AML-193 (cell line): ENCODE measurements at places on chromosomes 3 and 15.

DNA sequence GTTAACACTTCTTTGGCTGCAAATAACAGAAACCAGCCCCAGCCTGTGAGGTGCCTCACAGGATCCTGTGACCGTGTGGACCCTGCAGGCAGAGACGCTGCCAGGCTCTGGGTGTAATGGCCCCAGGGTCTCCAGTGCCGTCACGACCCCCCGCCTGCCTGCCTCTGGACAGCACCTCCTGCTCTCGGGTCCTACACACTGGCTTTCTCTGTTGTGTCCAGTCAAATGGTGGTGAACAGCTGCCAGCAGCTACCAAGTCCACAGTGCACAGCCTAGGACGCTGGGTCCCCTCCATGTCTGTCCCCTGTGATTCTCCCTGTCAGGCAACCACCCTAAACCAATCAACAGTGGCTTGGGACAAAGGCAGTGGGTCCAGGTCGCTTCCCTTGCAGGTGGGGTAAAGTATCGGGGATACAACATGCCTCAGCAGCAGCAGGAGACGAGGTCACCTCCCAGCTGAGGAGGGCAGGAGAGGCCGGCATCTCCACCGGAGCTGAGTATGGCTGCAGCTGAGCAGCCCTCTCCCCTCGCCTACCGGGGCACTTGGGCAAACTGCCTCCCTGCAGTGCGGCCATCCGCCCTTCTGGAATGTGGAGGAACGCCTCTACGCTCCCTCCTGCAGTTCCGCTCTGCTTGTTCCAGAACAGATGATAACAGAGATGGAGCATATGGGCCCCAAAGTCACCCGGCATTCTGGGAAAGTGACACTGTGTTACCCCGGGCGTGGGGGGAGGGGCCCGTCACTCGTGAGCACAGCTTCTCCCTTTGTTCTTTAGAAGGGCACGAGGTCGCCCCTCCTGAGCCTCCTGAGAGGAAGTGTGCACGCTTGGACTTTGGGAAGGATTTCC, 21.1 kb upstream of the SKOR1 start:
- no peak for DNase-seq

DNA sequence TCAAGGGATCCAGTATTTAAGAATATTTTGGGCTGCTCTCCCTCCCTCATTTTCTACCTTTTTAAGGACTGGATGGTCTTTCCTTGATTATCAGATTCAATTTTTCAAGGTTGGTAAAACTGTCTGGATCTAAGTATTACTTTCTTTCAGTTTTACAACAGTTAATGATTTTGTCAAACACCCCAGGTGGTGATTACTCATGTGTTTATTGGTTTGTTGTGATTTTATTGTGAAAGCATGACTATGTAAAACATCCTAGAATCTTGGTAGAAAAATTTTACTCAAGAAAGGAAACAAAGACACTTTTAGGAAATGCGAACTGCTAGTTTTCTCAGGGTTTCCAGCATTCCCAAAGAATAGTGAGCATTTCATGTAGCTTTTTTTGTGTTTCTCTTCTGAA, 7.3 kb downstream of the GTF2E1 start:
- no peak for DNase-seq

DNA sequence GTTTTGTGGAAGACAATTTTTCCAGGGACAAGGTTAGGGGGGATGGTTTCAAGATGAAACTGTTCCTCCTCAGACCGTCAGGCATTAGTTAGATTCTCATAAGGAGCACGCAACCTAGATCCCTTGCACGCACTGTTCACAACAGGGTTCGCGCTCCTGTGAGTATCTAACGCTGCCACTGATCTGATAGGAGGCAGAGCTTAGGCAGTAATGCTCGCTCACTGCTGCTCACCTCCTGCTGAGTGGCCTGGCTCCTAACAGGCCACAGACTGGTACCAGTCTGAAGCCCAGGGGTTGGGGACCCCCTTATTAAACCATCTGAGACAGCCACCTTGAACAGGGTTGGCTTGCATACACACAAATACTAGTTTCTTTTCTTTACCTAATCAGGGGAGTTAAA, 13.5 kb upstream of the IMPG2 start:
- DNase-seq: no peak

DNA sequence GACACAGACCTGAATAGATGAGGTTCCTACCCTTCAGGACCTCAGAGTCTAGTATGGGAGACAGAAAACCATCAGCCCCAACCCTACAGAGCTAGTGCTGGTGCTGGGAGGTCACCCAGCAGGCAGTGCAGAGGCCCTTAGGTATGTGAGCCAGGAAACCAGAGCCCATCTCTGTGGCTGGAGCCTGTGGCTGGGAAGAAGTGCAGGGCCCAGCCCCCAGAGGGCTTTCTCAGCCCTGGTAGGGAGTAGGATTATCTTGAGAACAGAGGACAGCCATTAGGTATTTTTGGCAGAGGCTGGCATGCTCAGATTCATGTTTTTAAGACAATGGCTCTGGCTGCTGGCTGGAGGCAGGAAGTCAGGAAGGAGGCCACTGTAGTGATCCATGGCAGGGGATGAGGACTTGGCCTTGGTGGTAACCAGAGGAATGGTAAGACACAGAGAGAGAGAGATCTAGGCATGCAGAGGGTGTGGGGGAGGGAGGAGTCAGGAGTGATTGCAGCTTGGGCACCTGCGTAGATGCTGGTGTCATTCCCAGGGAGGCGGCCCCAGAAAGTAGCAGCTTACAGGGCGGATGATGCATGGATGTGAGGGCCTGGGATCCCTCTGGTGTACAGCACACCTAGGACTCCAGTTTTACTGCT, 220.9 kb upstream of the EIF1B start:
- no peak for DNase-seq

- no peak for DNase-seq
Measured at GRCh38 chr15:78921940-78922339, 22.9 kb downstream of the CTSH start.

- DNase-seq: no peak
Measured at GRCh38 chr3:142614059-142614626, 17.9 kb downstream of the PLS1 start.

DNA sequence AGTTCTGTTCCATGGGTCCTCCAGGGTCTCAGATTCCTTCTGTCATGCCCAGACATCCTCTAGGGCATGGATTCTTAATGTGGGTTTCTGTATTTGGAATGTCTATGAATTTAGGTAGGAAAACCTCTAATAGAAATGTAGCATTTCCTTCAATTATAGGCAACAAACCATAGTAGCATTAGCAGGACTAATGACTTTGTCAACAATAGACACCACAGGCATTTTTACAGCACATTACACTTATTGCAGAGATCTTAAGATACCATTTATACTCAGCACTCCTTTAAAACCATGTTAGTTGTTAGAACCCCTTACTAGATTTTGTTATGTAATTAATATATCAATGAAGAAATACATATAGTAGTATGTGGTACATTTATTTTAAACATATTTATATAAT, 77.8 kb upstream of the TBC1D5 start:
- DNase-seq: no peak

DNA sequence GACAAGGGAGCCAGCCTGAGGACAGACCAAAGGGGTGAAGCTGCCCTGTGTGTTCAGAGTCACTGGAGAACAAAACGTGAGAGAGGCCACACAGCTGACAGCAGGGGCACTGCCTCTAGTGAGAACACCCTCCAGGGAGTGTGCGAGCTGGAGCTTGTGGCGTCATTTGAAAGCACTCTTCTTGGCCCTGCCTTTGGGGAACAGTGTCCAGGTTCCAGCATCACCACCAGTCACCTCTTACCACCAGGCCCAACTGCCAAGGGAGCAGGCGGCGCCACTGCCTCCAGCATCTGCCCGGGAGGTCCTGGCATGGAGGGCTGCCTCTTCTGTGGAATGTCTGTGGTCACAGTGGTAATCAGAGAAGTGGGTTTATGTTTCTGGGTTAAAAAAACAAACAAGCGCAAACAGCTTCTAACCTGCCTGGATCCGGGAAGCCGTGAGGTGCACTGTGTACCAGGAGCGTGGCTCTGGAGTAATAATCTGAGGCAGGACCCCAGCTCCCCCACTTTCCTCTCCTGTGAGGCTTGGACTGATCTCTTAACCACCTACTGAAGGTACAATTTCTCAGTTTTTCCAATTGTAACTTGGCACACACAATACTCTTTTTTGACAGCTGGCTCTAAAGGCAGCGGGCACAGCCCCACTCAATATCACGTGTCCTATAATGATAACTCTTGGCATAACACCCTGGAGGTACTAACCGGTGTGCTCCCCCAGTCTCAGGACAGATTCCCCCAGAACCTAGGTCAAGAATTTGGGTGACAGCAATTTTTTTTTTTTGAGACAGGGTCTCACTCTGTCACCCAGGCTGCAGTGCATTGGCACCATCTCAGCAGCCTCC, 32.2 kb upstream of the CDCP1 start:
- DNase-seq: no peak

DNA sequence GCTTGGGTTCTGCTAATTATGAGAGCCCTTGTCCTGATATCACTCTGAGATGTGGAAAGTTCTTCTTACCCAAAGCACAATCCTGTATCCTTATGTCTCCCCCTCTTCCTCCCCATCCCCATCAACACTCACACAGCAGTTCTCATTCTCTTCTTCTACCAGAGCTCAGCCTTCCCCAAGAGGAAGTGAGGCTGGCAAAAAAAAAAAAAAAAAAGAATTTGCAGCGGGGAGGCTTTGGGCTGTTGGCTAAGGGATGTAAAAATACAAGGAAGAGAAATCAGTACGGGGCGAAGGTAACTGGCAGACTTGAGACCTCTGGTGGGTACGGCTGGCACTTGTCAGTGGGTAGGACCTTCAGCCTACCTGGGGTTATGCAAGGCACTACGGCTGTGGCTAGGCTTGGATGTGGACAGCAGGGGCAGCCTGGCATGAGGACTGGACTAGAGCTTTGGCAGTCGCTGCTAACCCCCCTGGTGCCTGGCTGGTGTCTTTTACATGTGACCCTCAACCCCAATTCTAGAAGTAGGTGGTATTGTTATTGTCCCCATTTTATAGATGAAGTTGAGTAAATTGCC, 5.4 kb downstream of the VIPR1 start:
- DNase-seq: peak; percentile 29

DNA sequence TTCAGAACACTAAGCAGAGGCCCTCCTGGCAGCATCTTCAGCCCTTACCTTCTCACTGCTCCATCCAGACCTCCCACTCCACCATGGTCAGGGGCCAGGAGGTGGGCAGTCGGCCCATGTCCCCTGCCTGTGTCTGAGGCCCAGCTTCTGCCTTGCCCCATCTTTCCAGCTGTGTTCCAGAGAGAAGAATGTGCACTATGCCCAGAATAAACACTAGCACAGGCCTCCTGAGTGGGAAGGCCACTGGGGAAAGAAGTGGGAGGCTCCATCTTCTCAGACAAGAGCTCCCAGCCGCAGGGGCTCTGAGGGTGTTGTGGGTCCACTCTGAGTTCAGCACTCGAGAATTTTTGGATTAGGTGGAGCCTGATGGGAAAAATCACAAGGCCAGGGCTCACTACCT, 44.5 kb downstream of the ADCY5 start:
- DNase-seq: no peak
